Chondrocyte (in vitro differentiated cells): ENCODE measurements at places on chromosomes 3 and 15. TPM values are rescaled to one million over a fixed set of nuclear protein-coding genes. Genes with fewer than 3 reads are reported as not detected.
A peak's percentile ranks its signal among the peaks of the same experiment; 100 is the strongest.

TADA3 gene
- 42.2 to 69.9 TPM (median 69.6 TPM) in 3 replicates for total RNA-seq

DNA sequence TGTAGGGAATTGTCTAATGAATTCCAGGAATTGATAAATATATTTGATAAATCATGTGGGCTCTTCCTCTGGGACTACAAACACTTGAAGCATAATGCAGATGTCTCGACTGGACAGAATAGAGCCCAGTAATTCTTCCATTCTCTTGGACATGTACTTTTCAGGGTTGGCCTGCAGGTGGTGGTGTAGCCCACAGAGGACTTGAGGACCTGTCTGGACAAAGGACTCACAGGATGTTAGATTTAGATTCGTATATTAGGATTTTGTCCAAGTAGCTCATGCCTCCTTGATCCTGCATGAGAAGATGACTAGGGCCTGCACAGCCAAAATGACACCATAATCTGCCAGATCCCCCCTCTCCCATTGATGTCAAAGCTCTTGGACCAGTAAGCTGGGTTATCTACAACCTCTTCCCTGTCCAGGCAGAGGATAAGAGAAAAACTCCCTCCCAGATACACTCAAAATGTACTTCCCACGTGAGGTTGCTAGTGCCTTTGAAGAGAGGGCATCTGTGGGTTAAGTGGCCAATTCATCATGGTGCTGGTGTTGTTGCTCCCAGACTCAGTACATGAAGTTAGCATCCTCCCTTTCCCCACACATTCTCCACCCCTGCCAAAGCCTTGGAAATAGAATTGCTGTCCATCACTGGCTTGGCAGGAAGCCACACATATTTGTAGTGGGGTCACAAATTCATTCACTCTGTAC, 88.6 kb upstream of the ZNF280D start:
- no peak for DNase-seq

KCNMB3 gene
- total RNA-seq, result 2.0 to 3.6 TPM (median 2.4 TPM) in 3 replicates

HCLS1 gene
- 0.44 to 1.4 TPM (median 0.82 TPM) in 3 replicates for total RNA-seq

GOLGA6C gene
- not detected in 3 replicates for total RNA-seq

CERS3 gene
- total RNA-seq, result not detected in 3 replicates

DNA sequence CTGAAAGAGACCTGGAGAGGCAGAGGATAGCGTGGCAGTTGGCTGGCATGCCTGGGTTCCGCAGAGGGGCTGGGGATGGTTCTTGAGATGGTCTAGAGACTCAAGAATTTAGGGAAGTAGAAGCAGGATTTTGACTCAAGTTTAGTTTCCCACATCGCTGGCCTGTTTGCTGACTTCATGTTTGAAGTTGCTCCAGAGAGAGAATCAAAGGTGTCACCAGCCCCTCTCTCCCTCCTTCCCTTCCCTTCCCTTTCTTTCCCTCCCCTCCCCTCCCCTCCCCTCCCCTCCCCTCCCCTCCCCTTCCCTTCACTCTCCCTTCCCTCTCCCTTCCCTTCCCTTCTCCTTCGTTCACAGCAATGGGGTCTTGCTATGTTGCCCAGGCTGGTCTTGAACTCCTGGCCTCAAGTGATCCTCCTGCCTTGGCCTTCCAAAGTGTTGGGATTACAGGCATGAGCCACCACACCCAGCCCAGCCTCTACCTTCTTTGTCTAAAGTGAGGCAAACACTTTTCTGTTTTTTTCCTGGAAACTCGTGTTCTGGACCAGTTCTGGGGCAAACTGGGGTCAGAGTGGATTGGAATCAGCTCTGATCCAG, 10.2 kb downstream of the CHRD start:
- DNase-seq, result no peak

- no peak for DNase-seq
Observed at GRCh38 chr3:147838652-147839051, 429.5 kb downstream of the ZIC1 start.

VILL gene
- total RNA-seq, result 1.7 to 2.6 TPM (median 1.7 TPM) in 3 replicates

DNA sequence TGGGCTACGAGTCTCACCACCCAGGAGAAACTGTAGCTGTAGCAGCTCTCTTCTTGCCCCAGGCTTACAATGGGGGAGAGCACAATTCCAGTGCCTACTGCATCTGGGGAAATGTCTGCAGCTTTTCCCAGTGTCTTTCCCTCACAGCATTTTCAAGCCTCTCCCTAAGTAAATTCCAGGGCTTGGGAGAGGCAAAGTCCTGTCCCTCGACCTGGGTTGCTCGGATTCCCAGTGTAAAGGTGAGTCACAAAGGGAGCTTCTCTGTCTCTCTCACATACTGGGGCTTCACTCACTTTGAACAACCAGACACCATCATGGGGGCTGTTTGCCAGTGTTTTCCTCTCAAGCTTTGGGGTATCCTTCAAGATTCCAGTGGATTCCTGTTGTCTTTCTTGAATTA, 689.4 kb upstream of the NAALADL2 start:
- no peak for DNase-seq

GRCh38 chr3:45787551-45787950, 8.8 kb downstream of the SLC6A20 start:
- no peak for DNase-seq

SAMMSON gene
- 0.39 TPM in 1 of 3 replicates, not detected in the others for total RNA-seq

KNG1 gene
- total RNA-seq, result not detected in 3 replicates

- DNase-seq, result no peak
Observed at GRCh38 chr3:119257654-119258410, 17.2 kb upstream of the B4GALT4 start.

- no peak for DNase-seq
Observed at GRCh38 chr3:57682284-57682683, 10.6 kb downstream of the DENND6A start.

- DNase-seq, result no peak
Observed at GRCh38 chr3:13078163-13078905, 5.1 kb upstream of the IQSEC1 start.

DNA sequence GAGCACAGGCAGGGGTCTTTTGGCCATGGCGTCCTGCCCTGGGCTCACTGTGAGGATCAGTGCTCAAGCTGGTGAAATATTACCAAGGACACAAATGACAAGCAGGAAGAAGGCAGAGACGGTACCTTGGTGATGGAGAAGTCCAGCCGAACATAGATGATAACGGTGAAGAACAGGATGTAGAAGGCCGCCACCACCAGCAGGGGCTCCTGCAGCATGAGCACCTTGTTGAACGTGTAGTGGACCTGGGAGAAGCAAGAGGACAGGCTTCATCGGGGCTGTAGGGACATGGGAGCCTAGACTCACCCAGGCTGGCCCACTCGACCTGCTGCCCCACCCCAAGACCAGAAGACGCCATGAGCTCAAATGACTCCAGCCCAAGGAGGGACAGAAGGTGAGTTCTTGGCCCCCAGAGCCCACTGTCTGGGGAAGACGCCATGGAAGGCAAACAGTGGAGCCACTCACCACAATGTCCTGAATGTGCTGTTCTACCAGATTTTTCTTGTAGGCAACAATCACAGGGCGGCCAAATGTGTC, 25.1 kb downstream of the RPN1 start:
- DNase-seq, result peak; percentile 20

DNA sequence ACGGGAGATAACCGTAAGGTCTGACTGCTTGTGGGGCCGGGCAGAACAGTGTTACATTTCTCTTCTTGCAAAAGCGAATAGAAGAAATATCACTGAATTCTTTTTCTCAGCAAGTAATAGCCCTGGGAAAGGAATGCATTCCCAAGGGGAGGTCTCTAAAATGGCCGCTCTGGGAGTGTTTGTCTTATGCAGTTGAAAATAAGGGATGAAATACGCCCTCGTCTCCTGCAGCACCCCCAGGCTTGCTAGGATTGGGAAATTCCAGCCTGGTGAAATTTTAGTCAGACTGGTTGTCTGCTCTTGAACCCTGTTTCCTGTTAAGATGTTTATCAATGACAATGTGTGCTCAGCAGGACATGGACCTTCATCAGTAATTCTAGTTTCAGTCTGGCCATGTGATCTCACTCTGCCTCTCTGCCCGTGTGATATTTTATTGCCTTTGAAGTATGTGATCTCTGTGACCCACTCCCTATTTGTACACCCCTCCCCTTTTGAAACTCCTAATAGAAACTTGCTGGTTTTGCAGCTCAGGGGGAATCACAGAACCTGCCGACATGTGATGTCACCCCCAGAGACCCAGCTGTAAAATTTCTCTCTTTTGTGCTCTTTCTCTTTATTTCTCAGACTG, 715.6 kb downstream of the ROBO1 start:
- DNase-seq, result no peak

DNA sequence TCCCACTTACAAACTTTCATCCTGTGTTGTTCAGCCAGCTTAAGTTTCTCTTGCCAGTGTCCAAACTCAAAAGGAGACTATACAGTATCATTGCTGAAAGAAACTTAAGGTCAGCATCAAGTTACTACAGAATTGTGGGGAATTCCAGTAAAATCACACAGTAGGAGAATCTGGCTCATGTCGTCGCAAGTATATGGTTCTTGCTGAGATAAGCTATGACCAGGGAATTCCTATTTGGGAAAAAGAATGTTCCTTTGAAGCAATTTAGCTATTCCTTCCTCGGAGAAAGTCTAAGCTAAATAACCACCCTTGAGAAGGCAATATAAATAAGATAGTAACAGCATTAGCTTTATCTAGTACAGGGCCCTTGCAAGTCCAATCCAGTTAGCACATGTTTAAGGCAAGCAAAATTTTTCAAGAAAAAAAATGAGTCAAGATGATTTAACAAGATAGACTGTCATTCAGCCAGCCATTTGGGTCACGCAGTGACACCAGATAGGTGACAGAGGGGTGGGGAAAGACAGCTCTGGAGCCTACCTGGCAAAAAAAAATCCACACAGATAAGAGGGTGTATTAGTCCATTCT, 78.2 kb upstream of the THBS1 start:
- DNase-seq, result no peak

DNA sequence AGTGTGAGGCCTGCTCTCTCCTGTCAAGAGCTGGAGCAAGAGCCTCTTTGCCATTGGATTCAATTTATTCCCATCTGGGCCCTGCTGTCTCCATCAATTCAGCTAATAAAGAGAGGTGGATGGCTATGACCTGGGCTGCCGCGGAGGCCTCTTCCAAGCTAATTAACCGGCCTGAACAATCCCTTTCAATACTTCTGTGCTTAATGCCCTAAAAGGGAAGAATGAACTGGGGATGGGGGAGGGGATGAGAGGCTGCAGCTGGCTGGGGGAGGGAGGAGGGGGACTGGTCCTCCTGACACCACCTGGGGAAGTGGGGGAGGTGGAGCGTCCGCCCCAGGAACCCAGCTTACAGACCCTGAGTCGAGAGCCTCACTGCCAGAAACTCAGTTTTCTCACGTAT, 33.4 kb upstream of the PRR23E start:
- DNase-seq, result no peak

SLC6A11 gene
- total RNA-seq, result not detected in 3 replicates

DNA sequence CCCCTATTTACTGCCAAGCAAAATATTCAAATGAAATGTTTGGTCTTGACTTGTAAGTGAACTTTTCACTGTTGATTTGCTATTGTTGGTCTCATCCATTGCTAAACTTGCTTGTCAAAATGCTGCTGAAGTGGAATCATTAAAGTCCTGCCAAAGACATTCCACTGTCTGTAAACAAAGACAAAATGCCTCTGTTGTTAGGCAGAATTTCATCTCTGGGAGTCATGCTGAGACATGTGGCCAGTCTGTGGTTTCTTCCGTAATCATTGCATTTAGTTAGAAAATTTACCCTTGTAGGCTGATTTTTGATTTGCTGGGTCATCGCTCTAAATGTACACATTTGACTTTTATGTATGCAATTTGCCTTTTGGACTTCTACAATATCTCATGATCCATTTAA, 577.7 kb downstream of the MECOM start:
- no peak for DNase-seq

- no peak for DNase-seq
Observed at GRCh38 chr3:17640466-17640865, 102.0 kb downstream of the TBC1D5 start.

FETUB gene
- not detected in 3 replicates for total RNA-seq

PLXND1 gene
- total RNA-seq, result 267 to 284 TPM (median 270 TPM) in 3 replicates

DNA sequence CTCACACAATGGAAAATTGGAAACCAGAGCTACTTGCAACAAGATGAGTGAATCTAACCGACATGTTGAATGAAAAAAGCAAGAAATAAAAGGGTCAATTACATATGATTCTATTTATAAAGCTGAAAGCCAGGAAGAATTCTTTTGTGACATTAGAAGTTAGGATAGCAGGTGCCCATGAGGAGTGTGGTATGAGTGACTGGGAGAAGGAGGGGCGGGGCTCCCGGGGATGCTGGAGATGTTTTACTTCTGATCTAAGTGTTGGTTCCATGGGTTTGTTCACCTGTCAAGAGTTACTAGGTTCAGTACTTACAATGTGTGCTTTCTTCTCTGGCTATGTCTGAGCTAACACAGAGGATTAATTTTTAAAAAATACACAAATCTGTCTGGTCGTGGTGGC, 60.8 kb downstream of the NSMCE3 start:
- DNase-seq, result no peak

- DNase-seq, result no peak
Observed at GRCh38 chr3:186281176-186281575, 80.9 kb downstream of the DGKG start.

DNA sequence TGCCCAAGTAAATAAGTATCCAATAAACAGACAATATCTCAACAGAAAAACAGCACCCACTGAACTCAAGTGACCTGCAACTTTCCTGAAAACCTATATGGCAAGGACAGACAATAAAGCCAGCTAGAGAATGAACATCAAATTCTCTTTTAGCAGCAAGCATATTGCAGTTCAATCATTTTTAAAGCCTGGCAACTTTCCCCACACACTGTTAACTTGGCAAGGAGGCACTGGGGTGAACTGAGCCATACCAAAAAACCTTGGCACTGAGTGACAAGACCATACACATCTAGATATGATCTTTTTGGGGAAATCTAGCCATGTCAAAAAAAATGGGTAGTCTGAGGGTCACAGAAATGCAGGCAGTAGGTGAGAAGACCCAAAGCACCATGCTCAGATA, 174.6 kb downstream of the STT3B start:
- no peak for DNase-seq

DNA sequence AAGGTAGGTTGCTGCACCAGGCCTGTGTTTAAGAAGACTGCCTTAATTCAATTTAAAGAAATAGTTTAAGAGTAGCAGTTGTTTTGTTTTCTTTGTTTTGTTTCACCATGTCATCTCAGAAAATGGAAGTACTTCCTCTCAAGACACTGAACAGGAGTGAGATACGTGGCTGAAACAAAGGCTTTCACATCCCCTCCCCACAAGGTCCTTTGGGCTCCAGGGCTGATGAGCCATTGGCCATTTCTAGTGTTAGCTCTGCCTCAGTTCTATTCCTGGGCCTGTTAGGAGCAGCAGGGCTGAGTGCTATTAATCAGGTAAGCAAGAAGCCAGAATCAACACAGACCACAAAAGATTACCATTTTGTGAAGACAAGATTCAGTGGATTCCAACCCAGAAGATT, 132.8 kb downstream of the KCNAB1 start:
- no peak for DNase-seq
